ENCODE measurements at places on chromosomes 1 and 21.
A peak's percentile ranks its signal among the peaks of the same experiment; 100 is the strongest.

DNA sequence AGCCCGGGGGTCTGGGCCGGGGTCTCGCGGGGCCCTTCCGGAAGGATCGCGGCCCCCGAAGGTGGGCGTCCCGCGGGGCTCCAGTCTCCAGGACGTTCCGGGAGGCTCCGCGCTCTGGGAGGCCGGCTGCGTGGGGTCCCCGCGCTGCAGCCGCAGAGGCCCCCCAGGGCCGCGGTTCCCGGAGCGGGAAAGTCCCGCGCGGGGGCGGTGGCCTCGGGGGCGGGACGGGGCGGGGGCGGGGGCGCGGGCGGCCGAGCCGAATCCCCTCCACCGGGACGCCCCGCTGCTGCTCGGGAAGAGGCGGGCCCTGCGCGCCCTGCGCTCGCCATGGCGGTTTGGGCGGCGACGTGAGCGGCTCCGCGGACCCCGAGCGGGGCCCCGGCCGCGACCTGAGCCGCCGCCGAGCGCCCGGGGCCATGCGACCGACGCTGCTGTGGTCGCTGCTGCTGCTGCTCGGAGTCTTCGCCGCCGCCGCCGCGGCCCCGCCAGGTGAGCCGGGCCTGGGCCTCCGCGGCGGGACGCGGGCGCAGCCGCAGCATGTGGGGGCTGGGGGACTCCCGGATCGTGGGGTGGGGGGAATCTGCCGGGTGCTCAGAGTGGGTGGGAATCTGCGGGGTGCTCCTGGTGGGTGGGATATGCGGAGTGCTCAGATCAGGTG is at the start of gene IFNGR2:
IFNGR2 (plus strand) TSS at position 286 of the 658 bp plus-strand sequence; CDS start at position 417, 131 bp downstream.
- DNase-seq = peak; percentile 35

DNA sequence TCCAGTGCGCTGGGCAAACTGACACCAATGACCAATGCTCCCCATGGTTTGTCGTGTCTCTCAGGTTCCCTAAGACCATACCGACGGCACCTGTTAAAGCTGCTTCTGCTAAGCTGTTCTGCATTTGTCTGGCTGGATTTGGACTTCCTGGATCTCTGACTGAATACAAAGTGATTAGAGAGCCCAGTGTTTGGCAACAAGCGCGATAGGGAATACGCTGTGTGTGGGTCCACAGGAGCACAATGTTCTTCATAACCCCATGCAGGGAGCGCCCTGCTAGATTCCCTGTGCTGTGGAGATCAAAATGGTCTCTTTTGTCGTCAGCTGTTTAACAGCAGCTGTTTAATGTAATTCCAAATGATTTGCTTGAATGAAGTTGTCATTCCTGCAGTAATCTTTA is 26.0 kb upstream of the ESRRG start:
- DNase-seq = no peak

DNA sequence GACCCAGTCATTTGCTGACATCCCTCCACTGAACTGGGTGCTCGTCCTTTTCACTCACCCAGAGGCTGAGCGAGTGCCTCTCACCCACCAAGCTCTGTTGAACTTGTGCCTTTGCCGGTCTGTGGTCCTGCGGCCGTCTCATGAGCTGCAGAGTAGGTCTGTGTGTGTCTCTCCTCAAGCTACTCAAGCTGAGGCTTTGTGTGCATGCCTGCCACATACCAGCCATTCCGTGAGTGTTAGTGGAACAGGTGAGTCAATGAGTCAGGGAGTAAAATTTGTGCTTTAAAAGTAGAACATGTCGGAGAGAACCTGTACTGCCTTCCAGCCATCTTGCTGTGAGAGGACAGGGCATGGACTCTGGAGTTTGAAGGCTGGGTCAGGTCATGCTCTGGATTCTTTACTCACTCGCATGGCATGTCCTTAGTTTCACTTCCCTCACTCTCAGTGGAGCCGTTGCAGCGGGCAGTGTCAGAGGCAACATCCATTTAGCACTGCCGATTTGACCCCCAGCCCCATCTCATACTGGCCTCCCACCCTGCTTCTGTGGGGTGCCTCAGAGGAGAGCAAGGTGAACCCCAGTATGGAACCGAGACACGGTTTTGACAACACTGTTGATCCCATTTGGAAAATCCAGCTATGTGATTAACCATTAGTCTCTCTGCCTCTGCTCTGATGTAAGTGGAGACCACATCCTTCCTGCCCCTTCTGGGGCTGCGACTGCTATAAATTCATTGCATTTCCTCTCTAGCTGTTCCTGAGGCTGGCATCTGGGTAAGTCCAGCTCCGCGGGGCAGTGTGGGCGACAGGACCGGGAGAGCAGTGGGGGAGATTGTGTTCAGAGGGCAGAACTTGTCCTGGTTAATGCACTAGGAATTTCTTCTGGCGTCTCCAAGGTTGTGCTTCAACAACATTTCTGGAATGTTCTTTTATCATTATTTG is at the start of gene NLRP3:
NLRP3 (plus strand) TSS at position 751 of the 939 bp plus-strand sequence. CDS start 2,628 bp downstream, outside the sequence.
- peak; percentile 80 for DNase-seq

DNA sequence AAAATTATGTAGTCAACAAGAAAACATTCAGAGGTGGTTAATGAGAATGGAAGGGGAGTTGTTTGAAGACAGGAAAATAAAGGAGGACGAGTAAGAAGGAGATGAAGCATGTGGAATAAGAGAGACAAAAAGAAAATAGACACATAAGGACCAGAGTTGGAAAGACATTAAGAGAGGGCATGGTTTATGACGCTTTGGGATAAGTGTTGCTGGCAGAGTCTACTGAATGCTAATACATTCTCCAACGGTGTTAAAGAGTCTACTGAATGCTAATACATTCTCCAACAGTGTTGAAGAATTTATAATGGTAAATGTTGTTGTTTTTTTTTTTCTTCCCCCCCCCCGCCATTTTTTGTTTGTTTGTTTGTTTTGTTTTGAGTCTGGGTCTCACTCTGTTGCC is 13.1 kb downstream of the PRKAA2 start:
- DNase-seq = no peak

DNA sequence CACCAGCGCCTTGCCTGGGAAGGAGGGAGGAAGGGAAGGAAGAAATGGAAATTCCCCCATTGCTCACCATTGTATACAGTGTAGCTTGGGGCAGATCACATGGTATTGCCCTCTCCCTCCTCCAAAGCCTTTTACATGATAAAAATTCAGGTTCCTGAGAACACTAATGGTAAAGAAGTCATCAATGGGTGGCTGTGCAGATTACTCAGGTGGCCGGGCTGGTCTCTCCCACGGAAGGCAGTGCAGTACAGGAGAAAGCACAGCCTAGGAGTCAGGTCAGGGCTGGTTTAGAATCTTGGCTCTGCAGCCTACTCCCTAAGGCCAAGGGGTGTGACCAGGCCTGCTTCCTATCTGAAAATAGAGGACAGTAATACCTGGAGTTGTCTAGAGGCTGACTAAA is 107.9 kb downstream of the SUSD4 start:
- no peak for DNase-seq

- no peak for DNase-seq
These were observed 2.1 kb downstream of the SASS6 start for GRCh38 chr1:100130552-100131077.

DNA sequence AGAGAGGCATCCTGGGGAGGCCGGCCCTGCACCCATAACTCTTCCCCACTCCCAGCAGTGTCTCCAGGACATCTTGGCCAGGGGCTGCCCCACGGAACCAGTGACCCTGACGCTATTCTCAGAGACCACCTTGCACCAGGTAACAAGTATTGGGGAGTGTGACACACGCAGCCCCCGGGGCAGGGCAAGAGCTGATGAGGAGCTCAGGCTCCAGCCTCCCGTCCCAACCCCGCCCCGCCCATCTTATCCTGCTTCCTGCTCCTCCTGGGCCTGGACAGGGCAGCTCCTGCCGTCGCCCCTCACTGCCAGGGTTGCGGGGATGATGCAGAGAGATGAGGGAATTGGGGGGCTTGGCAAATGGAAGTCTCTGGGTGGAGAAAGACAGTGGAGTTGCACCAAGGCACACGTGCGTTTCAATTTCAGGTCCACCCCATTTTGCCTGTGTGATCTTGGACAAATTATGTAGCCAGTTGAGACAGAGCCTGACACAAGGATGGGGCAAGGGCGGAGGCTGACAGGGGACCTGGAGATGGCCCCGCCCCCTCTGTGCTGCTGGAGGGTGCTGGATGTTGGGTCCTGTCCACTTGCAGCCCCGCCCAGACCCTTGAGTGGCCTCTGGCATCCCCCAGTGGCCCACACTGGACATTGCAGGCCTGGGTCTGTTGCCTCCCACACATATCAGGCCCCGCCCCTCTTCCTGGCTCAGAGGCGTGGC is 10.7 kb downstream of the CLCNKA start:
- DNase-seq = peak; percentile 84

DNA sequence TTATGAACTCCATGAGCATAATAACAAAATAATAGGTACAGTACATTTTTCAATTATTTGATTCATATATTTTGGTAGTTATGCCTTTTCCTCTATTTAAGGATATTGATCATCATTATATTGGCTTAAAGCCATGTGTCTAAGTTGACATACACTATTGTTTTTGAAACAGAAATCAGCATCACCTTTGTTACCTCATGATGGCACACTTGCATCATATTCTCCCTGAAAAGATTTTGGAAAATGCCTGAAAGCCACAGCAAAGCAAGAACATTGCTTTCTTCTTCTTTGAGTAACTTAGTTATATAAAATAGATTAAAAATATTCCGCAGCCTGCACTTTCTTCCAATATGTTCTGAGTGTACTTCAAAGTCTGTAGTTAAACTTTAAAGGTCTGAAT is 33.3 kb downstream of the TMPRSS15 start:
- DNase-seq = no peak

- DNase-seq = no peak
These were observed 7.3 kb upstream of the MIIP start for GRCh38 chr1:12011998-12012397.

DNA sequence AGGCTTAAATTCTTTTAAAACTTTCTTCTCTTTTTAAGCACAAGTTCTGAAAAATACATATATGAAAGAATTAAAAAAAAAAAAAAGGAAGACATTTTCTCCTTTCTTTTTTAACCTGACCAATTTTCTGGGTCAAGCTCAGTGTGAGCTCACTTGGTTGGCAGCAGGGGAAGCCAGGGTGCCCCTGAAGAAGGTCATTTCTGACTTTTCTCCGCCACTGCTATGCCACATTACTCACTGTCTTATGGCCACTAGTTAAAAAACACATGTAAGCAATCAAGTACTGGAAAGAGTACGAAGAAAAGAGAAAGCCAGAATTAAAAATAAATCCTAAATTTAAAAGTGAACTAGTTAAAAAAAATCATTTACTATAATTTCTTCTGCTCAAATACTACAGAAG is 275.0 kb downstream of the NEGR1 start:
- DNase-seq = no peak

DNA sequence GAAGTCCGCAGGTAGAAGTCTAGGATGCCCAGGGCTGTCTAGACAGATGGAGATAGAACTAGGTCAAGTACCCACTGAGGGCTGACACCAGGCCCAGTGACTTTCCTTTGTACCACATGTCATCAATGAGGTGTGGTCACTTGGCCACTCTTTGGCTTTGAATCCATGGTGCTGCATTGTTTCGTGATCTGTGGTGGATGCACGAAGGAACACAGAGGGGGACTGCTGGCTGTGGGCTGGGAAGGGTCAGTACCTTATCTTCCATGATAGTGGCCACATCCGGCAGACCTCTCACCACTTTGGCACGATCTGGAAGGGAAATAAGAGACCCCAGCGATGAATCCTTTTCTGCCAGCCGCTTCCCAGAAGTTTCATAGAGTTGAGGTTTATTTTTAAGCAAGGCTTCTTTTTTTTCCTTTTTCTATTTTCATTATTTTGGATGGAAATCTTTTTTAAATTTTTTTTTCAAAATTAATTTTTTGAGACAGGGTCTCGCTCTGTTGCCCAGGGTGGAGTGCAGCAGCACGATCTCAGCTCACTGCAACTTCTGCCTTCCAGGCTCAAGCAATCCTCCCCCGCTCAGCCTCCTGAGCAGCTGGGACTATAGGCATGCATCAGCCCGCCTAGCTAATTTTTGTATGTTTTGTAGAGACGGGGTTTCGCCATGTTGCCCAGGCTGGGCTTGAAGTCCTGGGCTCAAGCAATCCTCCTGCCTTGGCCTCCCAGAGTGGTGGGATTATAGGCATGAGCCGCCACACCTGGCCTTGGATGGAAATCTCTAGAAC is 53.1 kb downstream of the MYOM3 start:
- no peak for DNase-seq

All from ACHN (cell line).